ENCODE measurements at places on chromosomes 16 and 17.

- no peak for DNase-seq
Observed at GRCh38 chr16:29810699-29811169, 1.3 kb upstream of the PRRT2 start.

- no peak for DNase-seq
Observed at GRCh38 chr17:13931800-13932460, 137.4 kb upstream of the COX10 start.

DNA sequence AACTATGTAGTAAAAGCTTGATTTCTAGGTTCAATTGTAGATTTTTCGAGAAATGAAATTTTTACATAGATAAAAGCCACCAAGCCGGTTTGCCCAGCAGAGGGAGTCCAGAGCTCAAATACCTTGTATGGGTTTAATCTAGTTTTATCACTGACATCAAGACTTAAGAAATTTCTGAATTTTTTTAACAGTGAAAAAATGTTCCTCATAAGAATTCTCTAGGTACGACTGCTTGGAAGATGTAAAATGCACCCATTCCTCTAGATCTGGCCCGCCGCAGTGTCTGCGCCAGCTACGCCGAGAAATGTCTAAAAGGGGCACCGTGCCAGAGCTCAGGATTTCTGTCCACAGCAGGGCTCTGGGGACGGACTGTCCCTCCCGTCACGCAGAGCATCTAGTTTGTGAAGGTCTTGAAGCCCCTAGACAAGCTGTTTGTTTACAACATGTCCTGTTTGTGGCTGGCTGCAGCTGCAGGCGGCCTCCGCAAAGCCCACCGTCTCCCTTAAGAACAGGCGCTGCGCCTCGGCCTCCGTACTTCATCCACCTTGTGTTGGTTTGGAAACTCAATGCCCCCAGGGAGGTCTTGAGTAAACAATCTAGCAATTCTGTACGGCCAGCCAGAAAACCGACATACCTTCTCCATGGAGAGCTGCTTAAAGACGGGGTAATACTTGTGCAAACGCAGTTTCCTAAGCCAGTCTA is 24.8 kb downstream of the MAP1LC3B start:
- DNase-seq, result no peak

DNA sequence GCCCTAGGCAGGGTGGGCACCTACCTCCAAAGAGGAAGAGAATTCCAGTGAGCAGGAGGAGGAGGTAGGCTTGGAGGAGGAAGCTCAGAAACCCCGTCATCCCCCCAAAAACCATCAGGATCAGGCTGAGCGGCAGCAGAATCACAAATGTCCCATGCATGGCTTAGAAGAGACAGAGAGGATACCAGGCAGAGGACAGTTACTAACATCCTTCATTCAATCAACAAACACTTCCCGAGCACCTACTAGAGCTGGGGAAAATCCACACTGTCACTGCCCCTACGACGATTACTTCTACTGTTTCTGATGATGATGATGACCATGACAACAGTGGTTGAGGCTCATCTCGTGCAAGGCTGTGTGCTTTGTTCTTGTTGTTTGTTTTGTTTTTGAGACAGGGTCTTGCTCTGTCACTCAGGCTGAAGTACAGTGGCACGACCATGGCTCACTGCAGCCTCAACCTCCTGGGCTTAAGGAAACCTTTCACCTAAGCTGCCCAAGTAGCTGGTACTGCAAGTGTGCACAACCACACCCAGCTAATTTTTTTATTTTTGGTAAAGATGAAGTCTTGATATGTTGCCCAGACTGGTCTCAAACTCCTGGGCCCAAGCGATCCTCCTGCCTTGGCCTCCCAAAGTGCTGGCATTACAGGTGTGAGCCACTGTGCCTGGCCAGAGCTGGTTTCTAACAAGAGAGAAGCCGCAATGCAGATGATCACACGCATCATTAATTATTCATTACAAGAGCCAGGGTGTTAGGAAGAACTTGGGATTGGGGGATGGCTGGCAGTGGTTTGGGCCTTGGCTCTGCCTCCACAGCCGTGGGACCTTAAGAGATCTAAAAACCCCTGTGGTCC is 18.0 kb downstream of the TMEM114 start:
- DNase-seq, result no peak

DNA sequence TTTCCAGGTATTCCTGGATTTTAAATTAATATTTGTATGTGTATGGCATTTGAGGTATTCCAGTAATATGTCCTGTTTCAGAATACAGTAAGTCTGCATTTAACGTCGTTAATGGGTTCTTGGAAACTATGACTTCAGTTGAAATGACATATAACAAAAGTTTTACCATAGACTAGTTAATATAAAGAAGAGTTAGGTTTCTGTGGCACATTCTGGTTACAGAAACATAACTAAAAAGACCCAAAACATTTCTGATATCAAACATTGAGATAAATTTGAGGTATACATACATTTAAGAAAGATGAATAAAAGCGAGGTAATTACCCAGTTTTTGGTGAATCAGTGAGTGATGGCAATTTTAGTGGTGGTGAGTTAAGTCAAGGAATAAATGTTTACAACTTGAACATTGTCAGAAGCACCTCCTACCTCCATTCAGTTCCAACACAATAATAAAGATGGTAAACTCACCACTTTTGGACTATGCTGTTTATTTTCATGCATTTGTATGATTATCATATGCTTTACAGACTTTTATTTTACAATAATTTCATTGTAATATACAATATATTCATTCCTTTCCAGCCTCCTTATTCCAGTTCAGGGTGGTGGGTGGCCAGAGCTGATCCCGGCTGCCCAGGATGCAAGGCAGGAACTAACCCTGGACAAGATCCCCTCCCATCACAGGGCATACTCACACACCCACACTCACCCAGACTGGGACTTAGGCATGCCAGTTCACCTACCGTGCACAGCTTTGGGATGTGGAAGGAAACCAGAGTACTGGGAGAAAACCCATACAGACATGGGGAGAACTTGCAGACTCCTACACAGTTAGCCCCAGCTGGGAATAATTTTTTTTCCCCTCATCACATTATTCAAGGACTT is 9.7 kb downstream of the LUC7L3 start:
- DNase-seq, result no peak

DNA sequence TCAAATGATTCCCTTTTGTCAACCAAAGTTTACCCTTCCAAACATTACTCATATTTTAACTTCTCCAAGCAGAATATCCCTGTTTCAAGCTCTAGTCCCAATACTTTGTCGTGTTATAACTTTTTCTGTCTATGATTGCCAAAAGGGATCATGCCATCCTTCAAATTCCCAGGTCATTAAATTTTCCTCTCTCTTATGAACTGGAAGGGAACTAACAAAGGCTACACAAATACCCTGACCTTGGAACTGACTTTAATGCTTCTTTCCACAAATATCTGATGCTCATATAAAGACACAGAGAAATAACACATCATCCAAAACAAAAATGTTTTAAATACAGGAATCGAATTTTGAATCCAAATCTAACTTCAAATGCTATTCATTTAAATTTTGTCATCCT is 1352.7 kb downstream of the CDH11 start:
- DNase-seq, result no peak

DNA sequence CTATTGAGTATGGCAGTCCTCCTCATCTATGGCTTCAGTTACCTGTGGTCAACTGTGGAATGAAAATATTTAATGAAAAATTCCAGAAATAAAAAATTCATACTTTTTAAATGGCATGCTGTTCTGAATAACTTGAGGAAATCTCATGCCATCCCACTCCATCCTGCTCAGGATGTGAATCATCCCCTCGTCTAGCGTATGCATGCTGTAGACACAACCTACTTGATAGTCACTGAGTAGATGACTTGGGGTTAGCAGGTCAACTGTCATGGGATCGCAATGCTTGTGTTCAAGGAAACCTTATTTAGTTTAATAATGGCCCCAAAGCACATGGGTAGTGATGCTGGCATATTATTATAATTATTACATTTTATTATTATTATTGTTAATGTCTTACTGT is 4.8 kb upstream of the VAC14 start:
- DNase-seq, result no peak

GRCh38 chr16:29743475-29743826 is 2.3 kb downstream of the C16orf54 start:
- DNase-seq, result no peak

GRCh38 chr17:76369804-76370203 is 14.6 kb upstream of the SPHK1 start:
- DNase-seq, result no peak

DNA sequence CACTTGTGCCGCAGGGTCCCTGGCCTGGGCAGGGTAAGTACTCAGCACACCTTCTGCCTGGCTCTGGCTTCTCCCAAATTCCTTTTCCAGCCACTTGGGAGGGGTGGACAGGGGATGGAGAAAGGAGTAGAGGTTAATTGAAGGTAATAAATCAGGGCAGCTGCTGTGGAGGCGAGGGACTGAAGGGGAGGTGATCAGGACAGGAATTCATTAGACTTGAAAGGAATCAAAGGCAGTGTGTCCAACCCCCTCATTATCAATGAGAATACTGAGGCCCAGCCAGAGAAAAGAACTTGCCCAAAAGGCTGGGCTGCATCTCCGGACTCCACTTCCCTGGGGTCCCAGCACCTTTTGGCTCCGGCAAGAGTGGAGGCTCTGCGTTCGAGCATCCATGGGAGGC is 2.4 kb downstream of the SOST start:
- DNase-seq, result no peak

- no peak for DNase-seq
Observed at GRCh38 chr16:30137897-30138296, 14.9 kb upstream of the MAPK3 start.

DNA sequence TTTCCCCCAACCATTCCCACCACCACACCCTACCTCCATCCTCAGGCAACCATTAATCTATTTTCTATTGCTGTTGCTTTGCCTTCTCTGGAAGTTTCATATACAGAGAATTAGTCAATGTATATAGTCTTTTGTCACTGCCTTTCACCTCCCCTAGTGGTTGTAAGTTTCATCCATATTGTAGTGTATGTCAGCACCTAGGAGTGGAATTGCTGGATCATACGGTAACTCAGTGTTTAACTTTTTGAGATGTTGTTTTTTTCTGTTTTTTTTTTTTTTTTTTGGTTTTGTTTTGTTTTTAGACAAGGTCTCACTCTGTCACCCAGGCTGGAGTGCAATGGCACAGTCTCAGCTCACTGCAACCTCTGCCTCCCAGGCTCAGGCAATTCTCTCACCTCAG is 16.9 kb downstream of the EEF2K start:
- no peak for DNase-seq

GRCh38 chr17:57086069-57086930 is 1.3 kb downstream of the AKAP1 start:
- DNase-seq, result no peak

- no peak for DNase-seq
Observed at GRCh38 chr16:55367866-55368603, 44.0 kb downstream of the IRX6 start.

GRCh38 chr17:15351925-15352324 is 10.5 kb upstream of the TEKT3 start:
- DNase-seq, result no peak

DNA sequence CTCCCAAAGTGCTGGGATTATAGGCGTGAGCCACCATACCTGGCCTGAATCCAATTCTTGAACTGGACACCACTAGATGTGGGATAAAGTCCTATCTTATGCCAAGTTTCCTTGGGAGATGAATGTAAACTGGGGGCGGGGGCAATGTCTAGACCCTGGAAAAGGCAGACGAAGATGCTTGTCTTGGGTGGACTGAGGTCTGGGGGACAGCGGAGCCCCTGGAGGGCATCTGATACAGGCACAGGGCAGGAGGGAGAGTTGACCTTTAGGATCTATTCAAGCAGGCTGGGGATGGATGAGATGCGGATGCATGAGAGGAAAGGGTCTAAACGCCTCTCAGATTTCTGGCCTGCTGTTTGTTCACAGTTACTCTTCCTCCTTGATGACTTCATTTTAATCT is 11.7 kb downstream of the C1QTNF1 start:
- no peak for DNase-seq

- no peak for DNase-seq
Observed at GRCh38 chr16:318628-319027, 33.9 kb downstream of the AXIN1 start.

GRCh38 chr16:23342083-23342640 is 40.1 kb downstream of the SCNN1B start:
- no peak for DNase-seq

- DNase-seq, result peak; percentile 95
Observed at GRCh38 chr17:8153957-8154607, 1.9 kb upstream of the PER1 start.

GRCh38 chr17:17080781-17081180 is 38.5 kb downstream of the MPRIP start:
- no peak for DNase-seq

- DNase-seq, result no peak
Observed at GRCh38 chr17:33944412-33944811, 310.7 kb upstream of the CCL2 start.

GRCh38 chr17:73187203-73187769 is 5.6 kb upstream of the COG1 start:
- no peak for DNase-seq

DNA sequence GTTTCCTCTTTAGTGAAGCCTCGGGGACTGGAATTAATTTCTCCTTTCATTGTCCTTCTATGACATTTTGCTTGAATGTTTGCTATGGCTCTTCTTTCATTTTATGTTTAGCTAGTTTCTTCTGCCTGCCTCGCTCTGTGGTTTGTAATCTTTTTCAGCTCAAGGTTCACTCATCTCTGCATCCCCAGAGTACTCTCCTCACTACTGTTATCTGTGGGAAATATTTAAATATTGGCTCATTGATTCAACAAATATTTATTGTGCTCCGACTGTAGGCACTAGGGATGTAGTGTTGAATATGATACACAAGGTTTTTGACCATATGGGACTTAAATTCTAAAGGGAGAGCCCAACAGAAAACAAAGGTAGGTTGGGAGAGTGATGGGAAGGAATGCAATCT is 195.9 kb downstream of the PHKB start:
- no peak for DNase-seq

GRCh38 chr17:37485938-37486570 is 3.6 kb upstream of the DUSP14 start:
- no peak for DNase-seq

DNA sequence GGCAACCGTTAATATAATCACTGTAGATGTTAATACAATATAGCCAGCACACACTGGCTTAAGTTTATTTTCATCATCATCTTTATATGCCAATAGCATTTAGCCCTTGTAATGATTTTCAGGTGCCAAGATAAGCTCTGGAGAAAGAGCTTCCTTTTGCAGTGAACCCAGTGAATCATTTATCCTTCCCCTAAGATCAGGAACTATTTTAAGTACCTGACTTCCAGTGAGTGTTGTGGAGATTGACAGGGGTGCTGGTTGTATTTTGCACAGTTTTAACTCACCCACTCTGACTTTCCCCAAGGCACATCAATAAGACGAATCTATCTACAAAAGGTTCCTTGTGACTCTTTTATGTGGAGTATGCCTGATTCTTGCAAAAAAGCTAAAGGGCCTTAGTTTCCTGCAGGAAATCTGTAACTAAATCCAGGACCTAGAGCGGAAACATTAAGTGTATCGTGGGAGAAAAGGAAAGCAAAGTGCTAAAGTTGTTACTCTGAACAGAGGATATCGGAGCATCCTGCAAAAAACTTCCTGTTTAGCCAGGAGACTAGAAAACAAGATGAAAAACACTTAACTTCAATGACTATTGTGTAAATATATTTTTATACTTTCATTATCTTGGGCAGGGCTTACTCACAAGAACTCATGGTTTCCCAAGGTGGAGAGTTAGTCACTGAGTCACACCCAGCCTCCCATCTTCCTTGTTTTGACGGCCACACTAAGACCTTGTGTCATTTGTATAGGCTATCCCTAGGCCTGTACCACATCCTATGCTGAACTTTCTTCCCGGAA is 183.6 kb downstream of the MAP2K6 start:
- no peak for DNase-seq

GRCh38 chr17:50177983-50178834 is 12.4 kb downstream of the SGCA start:
- no peak for DNase-seq

- DNase-seq, result no peak
Observed at GRCh38 chr17:19753051-19753509, 5.0 kb upstream of the ALDH3A1 start.

GRCh38 chr17:30476726-30477082 is 504 bp upstream of the GOSR1 start:
- DNase-seq, result no peak
